Smooth muscle cell of the brain vasculature (primary cell): ENCODE measurements at places on chromosomes 4 and X.

GRCh38 chrX:82087699-82088098 lies 885.8 kb downstream of the SH3BGRL start:
- no peak for DNase-seq

- DNase-seq = no peak
Observed at GRCh38 chrX:3094261-3094660, 53.0 kb downstream of the ARSF start.

DNA sequence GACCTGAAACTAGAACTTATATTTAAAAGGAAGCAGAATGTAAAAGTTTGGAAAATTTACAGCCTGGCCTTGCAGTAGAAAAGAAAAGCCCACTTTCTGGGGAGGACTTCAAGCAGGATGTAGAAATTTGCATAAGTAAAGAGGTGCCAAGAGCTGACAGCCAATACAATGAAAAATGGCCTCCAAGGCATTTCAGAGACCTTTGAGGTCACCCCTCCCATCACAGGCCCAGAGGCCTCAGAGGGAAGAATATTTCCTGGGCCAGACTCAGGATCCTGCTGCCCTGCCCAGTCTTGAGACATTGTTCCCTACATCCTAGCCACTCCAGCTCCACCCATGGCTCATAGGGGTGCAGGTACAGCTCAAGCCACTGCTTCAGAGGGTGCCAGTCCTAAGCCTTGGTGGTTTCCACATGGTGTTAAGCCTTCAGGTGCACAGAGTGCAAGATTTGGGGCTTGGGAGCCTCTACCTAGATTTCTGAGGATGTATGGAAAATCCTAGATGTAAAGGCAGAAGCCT lies 518.9 kb upstream of the INTU start:
- no peak for DNase-seq

GRCh38 chrX:132119821-132120515 lies 7.9 kb downstream of the FRMD7 start:
- DNase-seq = no peak

- no peak for DNase-seq
Observed at GRCh38 chr4:82811392-82811791, 12.8 kb upstream of the SCD5 start.

- no peak for DNase-seq
Observed at GRCh38 chrX:35890699-35891098, 28.8 kb upstream of the CFAP47 start.

GRCh38 chrX:47361538-47362511 lies 8.6 kb upstream of the ZNF157 start:
- DNase-seq = peak; percentile 65

GRCh38 chr4:7107166-7107905 lies 39.5 kb upstream of the GRPEL1 start:
- DNase-seq = no peak

DNA sequence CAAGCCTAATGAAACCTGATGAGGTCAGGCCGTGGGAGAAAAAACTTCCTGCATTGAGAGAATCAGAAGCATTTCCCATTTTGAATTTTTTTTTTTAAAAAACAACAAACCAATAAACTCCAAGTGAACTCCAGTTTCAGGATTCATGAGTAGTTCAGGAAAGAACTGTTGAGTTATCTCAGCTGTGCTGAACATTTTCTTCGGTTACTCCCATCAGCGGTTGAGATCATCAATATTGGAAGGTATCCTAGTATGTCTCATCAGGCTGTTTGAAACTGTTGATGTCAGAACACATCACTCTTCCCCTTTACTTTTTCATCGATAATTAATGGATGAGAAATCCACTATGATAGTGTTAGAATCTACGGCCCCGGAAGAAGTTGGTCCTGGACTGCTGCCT lies 82.4 kb upstream of the ADGRG2 start:
- DNase-seq = no peak
